Hematopoietic multipotent progenitor cell treated with erythropoietin and hydrocortisone succinate and interleukin-3 and kit ligand, for 17 days (in vitro differentiated cells): ENCODE measurements at places on chromosomes 6 and 20.

- DNase-seq, result no peak
These were observed 17.4 kb downstream of the PLEKHG1 start for GRCh38 chr6:150617062-150617461.

GRCh38 chr6:4942673-4943009 lies 61.2 kb downstream of the RPP40 start:
- no peak for DNase-seq

DNA sequence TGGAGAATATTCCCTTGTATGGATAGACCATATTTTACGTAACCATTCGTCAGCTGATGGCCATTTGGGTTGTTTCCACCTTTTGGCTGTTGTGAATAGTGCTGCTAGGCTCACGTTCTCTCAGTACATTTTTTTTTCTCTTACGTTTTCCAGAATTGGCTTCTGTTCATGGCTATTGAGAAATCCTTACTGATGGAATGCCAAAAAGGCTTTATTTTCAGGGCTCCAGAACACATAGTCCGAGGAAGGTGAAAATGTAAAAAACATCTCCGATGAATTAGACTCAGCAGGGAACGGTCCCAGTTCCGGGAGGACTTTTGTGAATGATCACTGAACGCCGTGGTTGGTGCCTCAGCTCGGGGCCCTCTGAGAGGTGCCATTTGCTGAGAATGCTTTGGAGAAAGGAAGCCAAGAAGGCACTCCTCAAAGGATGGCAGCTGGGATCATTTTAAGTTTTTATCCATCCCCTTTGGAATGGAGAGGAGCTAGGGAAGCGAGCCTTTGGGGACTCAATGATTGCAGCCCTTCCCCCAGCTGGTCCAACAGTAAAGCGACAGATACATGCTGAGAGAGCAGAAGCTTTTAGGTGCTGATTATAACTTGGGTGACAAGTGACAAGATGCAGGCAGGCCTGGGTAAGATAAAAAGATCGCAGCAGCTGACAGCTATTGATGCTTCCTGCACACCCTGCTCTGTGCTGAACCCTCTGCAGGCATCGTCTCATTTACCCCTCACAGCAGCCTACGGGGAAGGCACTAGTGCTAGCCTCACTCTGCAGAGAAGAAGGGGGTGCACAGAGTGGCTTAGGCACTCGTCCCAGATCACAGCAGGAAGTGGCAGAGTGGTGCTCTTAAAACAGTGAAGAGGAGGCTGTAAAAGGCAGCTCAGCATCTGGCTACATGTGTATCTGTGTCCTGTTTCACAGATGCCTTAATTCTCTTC lies 133.4 kb upstream of the KCNG1 start:
- no peak for DNase-seq

- no peak for DNase-seq
These were observed 2.6 kb downstream of the CLIC1 start for GRCh38 chr6:31733734-31734133.

- no peak for DNase-seq
These were observed 100.3 kb downstream of the GMPR start for GRCh38 chr6:16338577-16339264.

GRCh38 chr6:118758946-118759345 lies 107.6 kb upstream of the CEP85L start:
- no peak for DNase-seq

GRCh38 chr6:16137451-16137801 lies 8.5 kb downstream of the MYLIP start:
- no peak for DNase-seq

GRCh38 chr6:168507730-168508129 lies 66.7 kb downstream of the SMOC2 start:
- no peak for DNase-seq
